ENCODE measurements at places on chromosomes 16 and 17. TPM values are rescaled to one million over a fixed set of nuclear protein-coding genes. Genes with fewer than 3 reads are reported as not detected.

Gene HYDIN
- total RNA-seq: 0.30 TPM

Gene TBC1D26
- not detected for total RNA-seq

Gene PPP1R27
- total RNA-seq: not detected

Gene FKBP10
- 3.2 TPM for total RNA-seq

Gene SPNS1
- total RNA-seq: 21.1 TPM

Gene DNAH9
- not detected for total RNA-seq

Gene P2RX5
- total RNA-seq: 60.1 TPM

All from activated T-cell treated with anti-CD3 and anti-CD28 coated beads, Interleukin-2, amount 50 U/mL, for 72 hours (primary cell).